Activated CD8-positive, alpha-beta memory T cell treated with anti-CD3 and anti-CD28 coated beads for 48 hours (primary cell): ENCODE measurements at places on chromosomes 1 and 21.

GRCh38 chr1:156556354-156556753, 16.0 kb downstream of the IQGAP3 start:
- no peak for DNase-seq

- DNase-seq, result no peak
Observed at GRCh38 chr1:185398022-185398421, 81.0 kb upstream of the IVNS1ABP start.

DNA sequence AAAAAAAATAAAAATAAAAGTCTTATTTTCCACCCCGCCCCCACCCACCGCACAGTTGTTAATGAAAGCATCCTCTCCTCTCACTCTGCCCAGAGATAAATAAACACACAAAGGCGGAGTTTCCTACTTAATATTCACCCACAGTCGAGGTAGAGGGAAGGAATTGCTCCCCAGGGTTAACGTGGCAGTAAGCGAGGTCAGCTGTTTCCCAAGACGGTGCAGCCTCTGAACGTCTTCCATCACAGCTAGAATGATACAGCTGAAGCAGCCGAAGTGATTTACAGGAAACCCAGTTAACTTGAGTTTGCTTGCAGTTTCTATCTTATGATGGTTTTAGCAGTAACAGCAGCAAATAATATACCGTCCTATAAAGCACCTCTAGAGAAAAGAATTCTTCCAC, 283.9 kb downstream of the PBX1 start:
- no peak for DNase-seq

- no peak for DNase-seq
Observed at GRCh38 chr1:185271921-185272320, 45.1 kb downstream of the IVNS1ABP start.

- DNase-seq, result no peak
Observed at GRCh38 chr1:88985032-88985431, 7.4 kb downstream of the KYAT3 start.

GRCh38 chr1:118381197-118381869, 196.3 kb upstream of the SPAG17 start:
- no peak for DNase-seq

DNA sequence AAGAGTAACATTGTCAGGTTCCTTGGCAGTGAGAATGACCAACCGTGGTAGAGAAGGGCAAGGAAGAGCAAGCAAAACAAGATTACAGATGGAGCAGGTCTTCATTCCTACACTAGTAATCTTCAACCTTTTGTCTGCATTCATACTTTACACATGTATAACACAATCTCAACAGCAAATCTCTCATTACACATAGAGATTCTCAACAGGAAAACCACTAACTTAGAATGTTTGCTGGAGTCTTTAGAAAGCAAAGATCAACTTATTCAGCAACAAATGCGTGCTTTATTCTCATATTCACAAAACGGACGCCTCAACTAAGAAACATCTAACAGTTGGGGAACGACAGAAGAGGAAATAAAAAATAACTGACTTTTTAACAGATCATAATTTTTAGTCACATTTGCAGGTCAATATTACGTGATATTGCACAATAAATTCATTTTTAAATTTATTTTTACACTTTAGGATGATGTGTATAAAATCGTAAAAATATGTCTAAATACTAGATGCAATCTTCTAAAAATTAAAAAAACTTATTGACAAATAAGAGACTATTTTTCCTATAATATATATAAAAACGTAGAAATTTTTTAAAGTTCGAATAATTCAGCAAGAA, 82.9 kb downstream of the ARID4B start:
- DNase-seq, result no peak

- DNase-seq, result no peak
Observed at GRCh38 chr21:44397431-44398031, 44.1 kb downstream of the TRPM2 start.

DNA sequence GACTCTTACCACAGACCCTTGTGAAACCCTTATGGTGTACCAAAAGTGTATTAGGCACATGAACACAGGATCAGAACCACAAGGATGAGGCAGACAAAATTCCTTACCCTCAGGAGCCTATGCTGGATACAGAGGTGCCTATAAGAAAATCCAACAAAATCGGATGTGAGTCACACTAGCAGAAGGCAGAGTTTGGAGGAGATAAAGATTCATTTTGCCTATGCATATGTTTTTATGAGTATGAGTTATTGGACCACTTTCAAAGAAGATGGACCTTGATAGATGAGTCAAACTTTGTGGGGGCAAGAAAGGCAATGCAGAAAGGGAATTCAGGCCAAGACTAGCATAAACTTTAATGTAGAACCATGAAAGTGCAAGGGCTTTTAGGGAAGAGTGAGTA, 17.0 kb downstream of the CAMK1G start:
- DNase-seq, result no peak

DNA sequence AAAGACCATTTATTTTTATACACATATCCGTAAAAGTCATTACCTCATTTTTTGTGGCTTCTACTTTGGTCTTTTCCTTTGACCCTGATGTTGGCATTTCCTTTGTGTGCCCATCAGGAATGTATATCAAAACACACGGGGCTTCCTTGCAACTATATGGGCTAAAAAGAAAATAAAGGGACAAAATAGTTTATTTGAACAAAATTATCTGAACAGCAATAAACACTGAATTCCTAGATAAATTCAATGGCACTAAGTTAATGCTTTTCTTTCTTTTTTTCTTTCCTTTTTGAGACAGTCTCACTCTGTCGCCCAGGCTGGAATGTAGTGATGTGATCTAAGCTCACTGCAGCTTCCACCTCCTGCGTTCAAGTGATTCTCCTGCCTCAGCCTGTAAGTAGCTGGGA, 45.2 kb downstream of the EPRS1 start:
- no peak for DNase-seq

GRCh38 chr1:210397252-210397651, 68.5 kb downstream of the HHAT start:
- DNase-seq, result no peak

DNA sequence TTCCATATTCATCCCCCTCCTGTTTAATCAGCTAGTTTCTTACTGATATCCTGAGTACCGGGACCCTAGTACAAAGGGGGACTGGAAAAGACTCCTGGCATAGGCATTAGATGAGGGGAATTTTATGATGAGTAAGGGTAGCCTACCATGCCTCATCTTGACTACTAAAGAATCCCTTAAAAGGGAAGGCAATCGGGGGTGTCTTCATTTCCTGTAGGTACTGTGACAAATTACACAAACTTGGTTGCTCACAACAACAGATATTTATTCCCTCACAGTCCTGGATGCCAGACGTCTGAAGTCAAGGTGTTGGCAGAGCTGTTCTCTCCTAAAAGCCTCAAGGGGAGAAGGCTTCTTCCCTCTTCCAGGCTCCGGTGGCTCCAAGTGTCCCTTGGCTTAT, 28.9 kb upstream of the RUNX1 start:
- no peak for DNase-seq

- DNase-seq, result no peak
Observed at GRCh38 chr1:231721436-231721835, 94.8 kb downstream of the DISC1 start.

GRCh38 chr1:215055281-215055935, 27.1 kb upstream of the KCNK2 start:
- DNase-seq, result no peak

GRCh38 chr1:113141650-113142473, 68.9 kb downstream of the LRIG2 start:
- DNase-seq, result no peak

DNA sequence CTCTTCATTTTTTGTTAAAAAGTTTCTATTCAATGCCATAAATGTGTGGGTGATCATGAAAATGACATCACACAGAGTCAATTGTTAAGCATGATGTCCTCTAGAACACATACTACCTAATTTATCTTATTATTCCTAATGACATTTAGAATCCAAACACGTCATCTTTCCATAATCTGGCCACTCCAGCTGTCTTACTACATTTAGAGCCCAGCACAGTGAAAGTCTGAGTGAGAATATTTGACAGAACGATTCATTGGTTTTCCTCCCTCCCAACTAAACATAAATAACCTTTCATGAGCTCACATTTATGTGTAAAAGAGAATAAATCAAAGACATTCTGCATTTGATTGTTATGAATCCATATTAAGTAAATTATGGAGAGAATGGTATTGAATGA, 160.7 kb downstream of the OLFM3 start:
- DNase-seq, result no peak

DNA sequence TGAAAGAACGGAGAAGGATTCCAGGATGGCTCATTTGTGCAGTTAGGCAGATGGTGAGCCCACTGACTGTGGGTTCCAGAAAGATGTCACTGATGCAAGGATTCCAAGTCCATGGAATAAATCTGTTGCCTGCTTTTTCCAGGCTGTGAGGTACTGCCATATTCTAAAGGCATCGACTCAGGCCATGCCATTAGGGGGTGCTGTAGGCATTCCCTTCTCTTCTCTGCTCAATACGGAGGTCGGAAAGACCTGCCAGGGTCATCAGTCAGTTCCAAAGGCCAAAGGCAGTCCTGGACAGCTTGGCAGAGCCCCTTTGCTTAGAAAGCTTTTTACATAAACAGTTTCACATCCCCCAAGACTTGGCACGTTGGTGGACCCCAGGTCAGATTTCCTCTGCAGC, 31.7 kb upstream of the TMEM125 start:
- DNase-seq, result no peak

DNA sequence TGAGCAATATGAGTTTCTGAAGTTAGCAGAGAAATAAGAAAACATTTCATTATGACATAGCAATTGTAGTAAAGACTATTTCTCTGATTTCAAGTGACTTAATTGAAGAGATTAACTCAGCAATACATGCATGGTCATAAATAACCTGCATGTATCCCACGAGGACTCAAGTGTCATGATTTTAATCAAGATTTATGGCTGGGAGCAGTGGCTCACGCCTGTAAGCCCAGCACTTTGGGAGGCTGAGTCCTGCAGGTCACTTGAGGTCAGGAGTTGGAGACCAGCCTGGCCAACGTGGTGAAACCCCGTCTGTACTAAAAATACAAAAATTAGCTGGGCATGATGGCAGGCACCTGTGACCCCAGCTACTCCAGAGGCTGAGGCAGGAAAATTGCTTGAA, 311.9 kb upstream of the PLD5 start:
- no peak for DNase-seq

DNA sequence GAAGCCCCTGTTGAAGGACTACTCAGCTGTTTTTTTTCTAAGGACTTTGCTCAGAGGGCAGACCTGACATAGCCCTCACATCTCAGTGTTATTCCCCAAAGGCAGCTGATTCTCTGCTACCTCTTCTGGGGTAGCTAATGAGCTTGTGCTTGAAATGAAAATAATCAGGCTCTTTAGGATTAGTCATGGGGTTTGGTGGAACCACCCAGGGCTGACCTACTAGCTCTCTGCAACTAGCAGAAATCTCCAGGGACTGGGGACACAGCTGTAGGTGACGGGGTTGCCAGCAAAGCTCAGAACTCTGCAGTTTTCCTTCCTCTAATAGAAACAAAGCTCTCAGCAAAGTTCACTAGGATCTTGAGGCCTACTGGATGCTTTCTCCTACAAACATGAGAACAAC, 106.4 kb upstream of the BCL9 start:
- no peak for DNase-seq

GRCh38 chr1:116794804-116795481, 40.7 kb downstream of the CD2 start:
- no peak for DNase-seq
